ENCODE measurements at places on chromosomes 6 and 20.

DNA sequence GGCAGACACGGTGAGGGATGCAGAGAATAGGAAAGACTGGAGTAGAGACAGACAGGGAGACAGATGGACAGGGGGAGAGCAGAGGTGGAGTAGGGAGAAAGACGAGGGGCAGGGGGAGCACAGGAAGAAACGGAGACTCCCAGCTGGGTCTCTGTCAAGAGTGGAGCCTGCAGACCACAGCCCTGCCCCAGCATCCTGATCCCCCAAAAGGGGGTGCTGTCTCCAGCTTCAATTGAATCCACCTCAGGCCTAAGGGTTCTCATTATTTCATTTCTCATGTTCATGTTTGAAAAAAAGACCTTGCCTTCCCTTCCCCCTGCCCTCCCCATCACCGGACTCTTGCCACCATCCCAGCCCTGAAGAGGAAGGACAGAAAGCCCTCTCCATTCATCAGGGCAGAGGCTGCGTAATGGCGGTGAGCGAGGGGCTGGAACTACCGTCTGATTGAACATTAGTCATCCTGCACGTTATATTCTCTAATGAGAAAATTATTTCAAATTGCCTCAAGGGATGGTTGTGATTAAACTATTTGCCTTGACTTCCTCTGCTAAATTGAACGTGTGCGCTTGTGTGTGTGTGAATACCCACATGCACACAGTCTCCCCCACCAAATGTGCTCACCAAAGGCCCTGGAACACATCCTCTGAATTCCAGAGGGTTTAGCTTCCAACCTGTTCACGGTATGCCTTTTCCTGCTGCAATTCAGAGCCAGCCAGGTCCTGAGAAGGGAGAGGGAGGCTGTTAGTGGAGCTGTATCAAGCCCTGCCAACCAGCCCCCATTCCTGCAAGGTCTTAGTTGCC is 98.3 kb downstream of the CDC5L start:
- no peak for DNase-seq

- DNase-seq = no peak
These were observed 85.7 kb downstream of the LIN28B start for GRCh38 chr6:105042648-105043047.

GRCh38 chr20:1895674-1896483 is 672 bp downstream of the SIRPA start:
- DNase-seq = no peak

DNA sequence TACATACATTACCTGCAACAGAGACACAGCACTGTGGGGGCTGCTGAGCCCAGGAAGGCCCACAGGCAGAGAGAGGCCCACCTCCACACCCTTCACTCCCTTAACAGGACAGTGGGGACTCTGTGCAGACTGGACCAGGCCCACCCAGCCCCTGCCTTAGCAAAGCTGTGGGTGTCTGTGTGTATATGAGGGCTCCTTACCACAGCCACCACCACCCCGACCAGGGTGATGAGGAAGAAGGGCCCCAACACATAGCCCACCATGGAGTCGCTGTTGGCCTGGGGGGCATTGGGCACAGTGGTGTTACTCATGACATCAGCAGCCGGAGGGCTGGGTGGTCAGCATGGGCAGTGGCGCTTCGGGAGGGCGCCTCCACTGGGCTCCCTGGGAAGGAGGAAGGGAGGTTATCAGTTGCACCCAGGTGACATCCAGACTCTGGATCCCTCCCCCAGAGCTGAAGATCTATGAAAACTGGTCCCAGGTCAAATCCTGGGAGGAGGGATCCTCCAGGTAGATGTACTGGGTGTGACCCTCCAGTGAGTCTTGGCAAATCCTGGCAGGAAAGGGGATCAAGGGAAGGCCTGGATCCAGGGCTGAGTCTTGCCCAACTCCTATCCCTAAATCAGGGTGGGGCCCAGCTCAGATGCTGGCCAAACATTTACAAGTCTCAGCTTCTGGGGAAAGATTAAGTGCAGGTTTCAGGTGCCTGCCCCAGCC is 1.2 kb downstream of the SMIM29 start:
- DNase-seq = no peak

DNA sequence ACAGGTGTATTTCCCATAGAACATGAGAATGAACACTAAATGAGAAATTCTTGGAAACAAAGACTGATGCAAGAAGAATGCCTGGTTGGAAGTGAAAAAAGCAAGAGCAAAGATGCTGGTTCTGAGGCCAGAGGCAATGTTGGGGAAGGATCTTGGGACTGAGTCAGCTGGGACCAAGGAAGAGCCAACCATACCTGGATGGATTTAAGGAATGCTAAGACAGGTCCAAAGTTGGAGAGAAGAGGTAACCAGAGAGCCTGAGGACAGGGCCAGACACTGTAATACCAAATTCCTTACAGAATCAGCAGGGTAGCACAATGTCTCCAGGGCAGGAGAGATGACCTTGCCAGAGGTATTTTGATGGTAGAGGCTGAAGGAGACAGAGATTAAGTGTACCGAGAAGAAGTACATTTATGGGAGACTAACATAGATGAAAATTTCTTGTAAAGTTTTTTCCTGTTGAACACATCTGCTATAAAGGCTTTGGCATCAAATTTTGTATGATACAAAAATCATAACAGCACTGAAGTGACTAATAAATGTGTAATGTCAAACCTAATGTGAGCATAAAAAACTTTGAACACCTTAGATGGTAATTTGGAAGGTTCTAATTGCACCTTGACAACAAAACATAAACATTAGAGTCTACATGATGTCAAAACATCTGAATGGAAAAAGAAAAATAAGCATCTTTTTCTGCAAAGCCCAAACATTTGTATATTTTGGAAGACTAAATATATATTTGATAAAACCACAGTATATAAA is 221.7 kb upstream of the MARCKS start:
- DNase-seq = no peak

DNA sequence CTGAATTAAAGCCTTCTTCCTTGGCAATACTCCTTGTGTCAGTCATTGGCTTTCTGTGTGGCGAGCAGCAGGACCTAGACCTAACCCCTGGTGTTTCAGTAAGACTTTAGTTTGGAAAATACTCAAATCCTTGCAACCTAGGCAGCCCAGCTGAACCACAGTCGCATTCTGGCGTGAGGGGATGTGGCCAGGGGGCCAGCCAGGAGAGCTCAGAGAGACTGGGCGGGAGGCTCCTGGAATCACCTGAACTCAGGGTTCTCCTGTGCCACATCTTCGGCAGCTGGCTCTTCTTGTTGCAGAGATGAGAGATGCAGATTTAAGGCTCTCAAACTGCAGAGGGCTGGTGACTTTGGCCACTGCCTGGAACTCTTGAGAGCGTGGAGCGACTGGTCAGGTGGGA is 102.7 kb downstream of the SYNDIG1 start:
- no peak for DNase-seq
